ENCODE measurements at places on chromosomes 11 and 22. TPM values are rescaled to one million over a fixed set of nuclear protein-coding genes. Genes with fewer than 3 reads are reported as not detected.

- DNase-seq, result peak; percentile 44
Measured at GRCh38 chr11:63738720-63739360, 29.7 kb downstream of the ZFTA start.

DNA sequence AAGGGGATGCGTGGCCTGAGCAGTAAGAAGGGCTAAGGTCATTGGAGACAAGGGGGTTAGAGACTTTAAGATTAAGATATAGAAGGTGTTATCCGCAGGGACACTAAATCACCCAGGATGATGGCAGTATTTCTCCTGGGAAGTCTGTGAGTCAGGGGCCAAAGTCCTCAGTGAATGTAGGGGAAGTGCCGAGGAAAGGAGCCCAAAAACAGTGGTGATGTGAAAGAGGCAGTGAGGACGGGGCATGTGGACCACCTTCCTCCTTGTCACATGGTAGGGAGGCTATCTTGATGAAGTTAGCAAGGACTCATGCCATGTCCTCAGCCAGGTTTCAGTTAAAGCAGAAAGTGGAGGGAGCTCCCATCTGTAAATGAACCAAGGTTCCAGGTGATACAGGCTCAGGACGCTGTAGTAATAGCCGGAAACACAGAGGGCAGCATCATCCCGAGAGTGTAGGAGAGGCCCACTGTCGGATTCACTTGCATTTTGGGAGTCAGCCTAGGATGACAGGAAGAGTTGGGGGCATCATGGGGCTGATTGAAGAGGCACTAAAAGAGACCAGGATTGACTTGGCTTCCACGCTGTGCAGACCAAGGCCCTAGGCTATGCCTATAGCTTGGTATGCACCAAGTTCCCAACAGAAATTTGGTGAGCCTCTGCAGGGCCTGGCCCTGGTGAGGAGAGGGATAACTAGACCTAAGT lies 33.5 kb downstream of the WEE1 start:
- DNase-seq, result no peak

The GPHA2 gene
- total RNA-seq, result not detected

- no peak for DNase-seq
Measured at GRCh38 chr11:78465169-78465942, 47.7 kb upstream of the GAB2 start.

DNA sequence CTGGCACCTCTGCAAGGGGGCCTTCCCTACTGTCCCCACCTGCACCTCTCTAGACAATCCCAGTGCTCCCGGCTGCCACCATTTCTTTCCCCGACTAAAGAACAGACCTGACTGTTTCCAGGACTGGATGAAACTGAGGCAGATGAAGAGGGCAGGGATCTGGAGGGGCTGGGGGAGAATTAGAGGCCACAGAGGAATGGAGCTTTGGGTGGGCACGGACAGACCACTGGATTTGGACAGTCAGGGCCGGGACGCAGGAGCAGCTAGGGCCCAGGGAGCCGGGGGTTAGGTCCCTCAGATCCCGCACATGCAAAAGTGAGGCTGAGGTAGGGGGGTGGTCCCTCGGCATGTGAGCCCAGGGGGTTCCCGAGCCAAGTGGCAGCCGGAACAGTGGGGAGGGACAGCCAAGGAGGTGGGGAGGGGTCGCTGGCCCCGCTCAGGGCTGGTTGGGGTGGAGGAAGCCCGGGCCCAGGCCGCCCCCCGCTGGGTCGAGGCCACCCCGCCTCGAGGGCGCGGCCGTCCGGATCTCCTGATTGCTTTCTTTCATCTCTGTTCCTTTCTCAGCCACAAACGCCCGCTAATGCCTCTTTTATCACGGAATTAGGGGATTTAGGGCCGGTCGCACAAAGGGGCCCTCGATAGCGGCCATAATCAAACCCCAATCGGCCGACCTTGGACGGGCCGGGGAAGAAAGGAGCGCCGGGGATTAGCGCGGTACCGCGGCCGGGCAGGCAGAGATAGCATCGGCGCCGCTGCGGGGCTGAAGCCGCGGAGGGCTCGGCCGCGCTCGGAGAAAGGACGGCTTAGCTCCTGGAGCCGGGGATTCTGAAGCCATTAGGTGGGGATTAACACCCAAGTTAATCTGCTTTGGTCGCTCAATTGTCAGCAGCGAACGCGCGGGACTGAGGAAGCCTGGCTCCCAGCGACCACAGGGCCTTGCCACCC lies 9.3 kb downstream of the SLC25A1 start:
- no peak for DNase-seq

GRCh38 chr11:44306052-44306917 lies 3.7 kb downstream of the ALX4 start:
- no peak for DNase-seq

- DNase-seq, result no peak
Measured at GRCh38 chr11:103948187-103948763, 88.2 kb upstream of the DDI1 start.

DNA sequence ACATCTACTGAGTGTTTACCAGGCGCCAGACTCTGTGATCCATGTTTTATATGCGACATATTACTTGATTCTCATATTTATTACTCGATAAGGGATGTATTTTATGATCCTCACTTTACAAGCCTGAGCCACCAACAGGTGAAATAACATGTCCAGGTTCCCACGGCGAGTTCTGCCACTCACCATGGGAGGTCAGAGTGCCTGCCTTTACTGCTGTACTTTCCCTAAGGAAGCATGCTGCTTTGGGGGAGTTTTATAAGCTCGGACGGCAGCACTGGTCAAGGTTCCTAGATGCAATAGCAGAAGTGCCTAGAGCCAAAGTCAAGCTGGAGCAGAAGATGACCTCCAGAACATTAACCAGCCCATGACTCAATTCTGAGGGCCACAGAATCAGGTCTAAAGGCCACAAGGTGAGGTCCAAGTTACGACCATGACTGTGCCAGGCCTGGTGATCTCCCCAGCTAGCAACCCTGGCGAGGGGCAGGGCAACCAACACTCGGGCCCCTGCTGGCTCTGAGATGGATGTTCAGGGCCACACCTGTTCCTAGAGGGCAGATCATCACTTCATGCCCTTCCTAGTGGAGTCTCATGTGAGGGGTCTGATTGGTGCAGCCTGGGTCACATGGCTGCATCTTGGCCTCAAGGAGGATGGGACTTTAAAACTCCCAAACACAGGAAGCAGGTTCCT lies 14.2 kb downstream of the IFT27 start:
- no peak for DNase-seq

DNA sequence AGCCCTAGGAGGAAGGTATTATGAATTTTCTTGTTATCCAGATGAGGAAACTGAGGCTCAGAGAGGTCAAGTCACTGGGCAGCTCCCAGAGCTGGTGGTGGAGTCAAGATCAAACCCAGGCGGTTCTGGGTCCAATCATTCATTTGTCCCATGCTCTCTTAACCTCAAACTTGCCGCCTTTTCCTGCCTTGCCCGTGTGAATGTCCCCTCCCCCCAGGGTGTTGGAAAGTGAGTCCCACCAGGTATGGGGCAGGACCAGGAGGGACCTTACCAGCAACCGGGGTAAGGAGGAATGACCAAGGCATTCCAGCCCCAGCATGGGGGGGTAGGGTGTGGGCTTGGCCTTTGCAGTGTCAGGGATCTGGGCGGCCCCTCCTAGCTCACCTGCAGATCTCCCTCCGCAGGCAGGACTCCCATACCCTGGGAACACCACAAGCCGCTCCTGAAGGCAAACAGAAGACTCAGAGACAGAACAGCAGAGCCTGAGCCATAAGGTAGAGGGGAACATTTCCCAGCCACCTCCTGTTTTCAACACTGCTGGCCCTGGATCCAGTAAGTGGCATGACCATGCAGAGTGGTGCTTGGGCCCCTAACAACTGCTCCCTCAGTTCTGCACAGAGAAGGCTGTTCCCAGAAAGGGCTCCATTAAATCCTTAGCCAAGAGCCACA lies 41.2 kb upstream of the SYT7 start:
- no peak for DNase-seq

DNA sequence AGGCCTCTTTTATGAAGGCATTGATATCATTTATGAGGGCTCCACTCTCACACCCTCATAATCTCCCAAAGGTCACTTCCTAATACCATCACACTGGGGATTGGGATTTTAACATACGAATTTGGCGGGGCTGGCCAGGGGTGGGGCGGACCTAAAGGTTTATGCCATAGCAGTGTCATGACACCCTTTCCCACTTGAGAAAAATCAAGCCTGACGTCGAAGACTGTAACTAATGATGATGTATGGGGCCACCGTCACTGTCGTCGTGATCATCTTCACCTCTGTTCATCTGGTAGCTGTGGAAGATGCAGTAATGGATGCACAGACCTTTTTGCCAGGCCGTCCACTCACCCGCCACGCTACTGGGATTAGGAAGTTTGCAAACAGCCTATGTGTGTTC lies 912.1 kb downstream of the TBC1D22A start:
- DNase-seq, result no peak

GRCh38 chr22:25853501-25854284 lies 111.7 kb downstream of the MYO18B start:
- DNase-seq, result no peak

The NRIP3 gene
- 11.1 TPM for total RNA-seq

- DNase-seq, result no peak
Measured at GRCh38 chr11:130549393-130549999, 101.1 kb downstream of the ADAMTS15 start.

DNA sequence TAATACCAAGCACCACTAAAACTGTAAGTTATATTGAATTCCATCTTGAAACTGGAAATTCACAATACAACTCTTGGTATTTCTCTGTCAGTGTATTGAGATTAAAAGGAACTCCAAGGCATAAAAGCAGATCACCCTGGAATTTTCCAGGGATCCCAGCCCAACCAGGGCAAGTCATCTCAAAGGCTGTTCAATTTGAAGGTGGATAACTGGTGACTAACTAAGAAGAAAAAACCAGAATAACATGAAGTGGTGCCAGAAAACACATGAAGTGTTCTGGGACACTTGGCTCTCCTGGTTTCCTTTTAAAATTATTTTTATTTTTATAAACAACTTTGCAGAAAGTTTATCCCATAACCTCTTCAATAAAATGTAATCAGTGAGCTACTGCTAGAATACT lies 7.8 kb upstream of the BMAL1 start:
- peak; percentile 72 for DNase-seq

DNA sequence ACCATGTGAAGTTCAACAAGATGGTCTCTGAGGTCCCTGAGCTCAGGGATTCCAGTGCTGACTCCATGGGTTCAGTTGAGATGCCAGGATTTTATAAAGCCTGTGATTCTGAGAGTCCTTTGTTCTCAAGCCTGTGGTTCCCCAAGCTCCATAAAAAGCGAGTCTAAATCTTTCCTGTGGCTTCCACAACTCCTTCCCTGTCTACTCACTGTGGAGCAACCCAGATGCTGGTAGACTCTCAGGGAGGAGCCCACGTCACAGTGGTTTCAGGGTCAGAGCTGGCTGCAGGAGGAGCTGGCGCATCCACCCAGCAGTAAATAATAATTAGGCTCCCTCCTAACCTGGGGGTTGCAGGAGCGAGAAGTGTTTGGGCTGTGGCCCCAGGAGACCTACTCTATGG lies 2.0 kb upstream of the RELT start:
- DNase-seq, result no peak

DNA sequence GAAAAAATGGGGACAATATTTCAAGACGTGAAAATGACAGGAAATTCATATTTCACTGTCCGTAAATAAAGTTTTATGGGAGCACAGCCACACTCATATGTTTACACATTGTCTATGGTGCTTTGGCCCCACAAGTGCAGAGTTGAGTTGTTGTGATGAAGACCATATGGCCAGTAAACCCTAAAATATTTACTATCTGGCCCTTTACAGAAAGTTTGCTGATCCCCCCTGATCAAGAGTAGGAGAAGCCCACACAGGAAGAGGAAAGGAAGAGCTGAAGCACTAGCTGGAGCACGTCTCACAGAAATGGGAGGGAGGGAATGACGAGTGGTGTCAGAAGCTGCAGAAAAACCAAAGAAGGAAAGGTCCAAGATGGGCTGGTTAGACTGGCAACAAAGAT lies 78.8 kb downstream of the TNRC6B start:
- DNase-seq, result no peak

The C11orf91 gene
- total RNA-seq, result not detected

DNA sequence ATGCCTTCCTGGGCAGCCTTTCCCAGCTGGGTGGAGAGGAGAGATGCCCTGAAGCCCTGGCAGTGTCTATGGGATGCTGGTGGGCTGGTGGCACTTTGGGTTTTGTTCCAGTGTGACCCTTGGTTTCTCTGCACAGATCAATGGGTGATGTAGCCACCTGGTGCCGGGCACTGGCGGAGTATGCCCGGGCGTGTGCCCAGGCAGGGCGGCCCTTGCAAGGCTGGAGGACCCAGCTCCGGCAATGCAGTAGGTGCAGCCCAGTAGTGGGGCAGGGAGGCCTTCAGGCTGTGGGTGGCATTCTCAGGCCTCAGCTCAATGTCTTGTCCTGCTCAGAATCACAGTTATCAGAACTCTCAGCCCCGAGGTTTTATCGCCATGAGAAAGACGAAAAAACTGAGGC lies 11.9 kb downstream of the OTOG start:
- no peak for DNase-seq

The RIC3 gene
- not detected for total RNA-seq

GRCh38 chr11:64723907-64724862 lies 1.2 kb upstream of the NRXN2 start:
- no peak for DNase-seq

The IL18 gene
- 73.8 TPM for total RNA-seq

The ANO5 gene
- total RNA-seq, result not detected

GRCh38 chr22:50547263-50547985 lies 1.7 kb downstream of the KLHDC7B start:
- no peak for DNase-seq

The MMP13 gene
- not detected for total RNA-seq

- no peak for DNase-seq
Measured at GRCh38 chr11:34454308-34455032, 15.7 kb downstream of the CAT start.

The OR8J1 gene
- not detected for total RNA-seq

DNA sequence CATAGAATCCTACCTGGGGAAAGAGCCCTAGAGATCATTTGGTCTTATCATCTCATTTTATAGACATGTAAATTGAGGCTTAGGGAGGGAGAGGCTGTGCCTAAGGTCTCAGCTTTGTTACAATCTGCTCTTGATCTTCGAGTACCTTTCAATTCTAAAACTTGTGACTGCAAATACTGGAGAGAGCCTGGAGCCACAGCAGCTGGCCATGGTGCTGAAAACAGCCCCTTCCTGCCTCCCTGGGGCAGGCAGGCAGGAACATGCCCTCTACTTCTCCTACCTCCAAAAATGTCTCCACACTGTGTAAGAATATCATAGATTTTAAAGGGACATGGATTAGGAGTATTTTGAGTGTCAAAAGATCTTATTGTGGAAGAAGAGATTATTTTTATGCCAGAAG lies 52.2 kb downstream of the C22orf42 start:
- DNase-seq, result no peak
